ENCODE measurements at places on chromosomes 3 and 15. TPM values are rescaled to one million over a fixed set of nuclear protein-coding genes. Genes with fewer than 3 reads are reported as not detected.

- DNase-seq, result peak; percentile 82
Observed at GRCh38 chr3:194756791-194757325, 71.2 kb downstream of the FAM43A start.

Gene SNX33
- 14.5 TPM for total RNA-seq

Gene MOBP
- total RNA-seq, result not detected

GRCh38 chr15:27222479-27222878, 251.5 kb downstream of the GABRG3 start:
- DNase-seq, result no peak

Gene GPR156
- 1.1 TPM for total RNA-seq

Gene CTXND1
- 1.2 TPM for total RNA-seq

- peak; percentile 32 for DNase-seq
Observed at GRCh38 chr3:66709532-66709931, 208.7 kb upstream of the LRIG1 start.

Gene ANKUB1
- not detected for total RNA-seq

DNA sequence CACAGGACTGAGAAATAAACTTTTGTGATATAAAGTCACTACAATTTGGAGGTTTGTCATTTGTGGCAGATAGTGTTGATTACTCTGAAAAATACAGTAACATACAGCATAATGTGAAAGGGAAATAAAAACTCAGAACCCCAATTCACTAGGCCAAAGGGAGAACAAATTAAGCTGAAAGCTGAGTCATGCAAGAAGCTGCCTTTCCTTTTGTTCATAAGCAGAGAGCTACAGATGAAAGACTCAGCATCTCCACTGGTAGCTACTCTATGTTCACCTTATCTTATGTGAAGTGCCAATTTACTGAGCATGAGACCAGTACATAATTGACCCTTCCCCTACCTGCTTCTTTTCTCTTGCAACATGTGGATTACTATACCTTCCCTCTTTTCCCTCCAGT, 19.3 kb upstream of the SLTM start:
- DNase-seq, result no peak

- DNase-seq, result no peak
Observed at GRCh38 chr3:37989821-37990480, 635 bp upstream of the VILL start.

Gene SLC25A38
- total RNA-seq, result 15.6 TPM

Gene SLC22A13
- total RNA-seq, result 0.51 TPM

GRCh38 chr15:62591842-62592838, 427.1 kb upstream of the C2CD4B start:
- DNase-seq, result peak; percentile 75

Gene ZCWPW2
- total RNA-seq, result 1.0 TPM

DNA sequence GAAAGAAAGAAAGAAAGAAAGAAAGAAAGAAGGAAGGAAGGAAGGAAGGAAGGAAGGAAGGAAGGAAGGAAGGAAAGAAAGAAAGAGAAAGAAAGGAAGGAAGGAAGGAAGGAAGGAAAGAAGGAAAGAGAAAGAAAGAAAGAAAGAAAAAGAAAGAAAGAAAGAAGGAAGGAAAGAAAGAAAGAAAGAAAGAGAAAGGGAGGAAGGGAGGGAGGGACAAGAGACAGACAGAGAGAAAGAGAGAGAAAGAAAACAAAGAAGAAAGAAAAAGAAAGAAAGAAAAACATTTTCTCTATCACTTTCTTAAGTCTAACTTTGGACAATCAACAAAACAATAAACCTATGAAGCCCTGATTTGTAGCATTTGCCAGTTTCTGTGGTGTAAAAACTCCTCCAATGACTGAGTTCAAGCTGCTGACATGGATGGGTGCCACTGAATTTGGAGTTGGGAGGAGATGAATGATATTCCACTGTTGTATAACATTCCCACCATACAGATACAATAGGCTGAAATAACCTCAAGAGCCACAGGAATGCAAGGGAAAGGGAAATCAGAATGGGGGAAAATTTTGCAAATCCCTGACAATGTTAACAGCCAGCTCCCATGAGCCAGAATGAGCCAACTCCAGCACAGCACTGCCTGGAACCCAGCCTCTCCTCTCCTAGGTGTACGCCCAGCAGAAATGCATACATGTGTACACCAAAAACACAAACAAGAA, 15.0 kb upstream of the RTP3 start:
- DNase-seq, result no peak

DNA sequence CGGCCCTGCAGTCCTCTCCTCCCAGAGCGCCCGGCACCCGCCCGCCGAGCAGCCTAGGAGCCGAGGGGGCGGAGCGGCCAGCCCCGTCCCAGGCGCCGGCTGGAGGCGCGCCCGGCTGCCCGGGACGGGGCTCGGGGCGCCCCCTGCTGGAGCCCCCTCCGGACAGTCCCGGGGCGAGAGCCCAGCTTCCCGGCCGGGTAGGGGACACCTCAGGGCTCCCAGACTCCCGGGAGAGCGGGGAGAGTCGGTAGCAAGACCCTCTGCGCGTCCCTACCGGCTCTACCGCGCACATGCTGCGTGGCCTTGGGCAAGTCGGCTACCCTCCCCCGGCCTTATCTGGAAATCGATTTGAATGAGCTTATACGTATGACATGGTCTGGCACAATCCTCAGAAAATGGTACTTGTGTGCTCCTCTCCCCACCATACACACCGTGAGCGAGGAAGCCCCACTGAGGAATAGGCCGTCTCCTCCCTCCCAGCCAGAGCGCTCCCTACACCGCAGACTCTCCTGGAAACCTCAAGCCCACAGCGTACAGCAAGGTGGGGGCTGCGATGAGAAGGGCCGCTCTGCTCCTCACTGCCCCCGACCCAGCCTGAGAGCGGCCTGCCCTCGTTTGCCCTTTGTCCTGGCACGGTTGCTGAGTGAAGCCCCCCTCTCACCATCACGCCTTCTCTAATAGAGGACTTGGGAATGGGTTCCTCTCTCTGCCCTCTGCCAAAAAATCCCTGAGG, at the start of gene DAPK2:
Gene DAPK2 (minus strand): TSS at position 65 of the 733 bp plus-strand sequence. CDS start 6,224 bp downstream, outside the sequence.
- peak; percentile 78 for DNase-seq

DNA sequence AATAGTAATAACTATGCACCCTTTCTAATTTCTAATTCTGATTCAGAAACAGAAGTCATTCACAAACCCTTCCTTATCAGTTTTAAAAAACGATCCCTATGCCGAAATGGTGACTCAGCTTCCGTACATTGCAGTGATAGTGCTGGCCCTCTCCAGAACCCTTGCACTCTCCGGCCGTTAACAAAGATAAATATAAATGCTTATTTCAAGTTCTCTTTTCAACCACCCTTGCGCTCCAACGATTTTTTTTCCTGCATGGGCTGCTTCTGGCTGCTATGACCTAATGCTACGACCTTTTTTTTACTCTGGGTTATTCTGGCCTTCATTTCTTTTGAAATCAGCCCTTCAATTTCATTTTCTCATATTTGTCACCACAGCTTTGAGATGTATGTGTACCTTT, 646.2 kb downstream of the NTRK3 start:
- DNase-seq, result no peak

Measured in tongue (tissue), 3 donors.